ENCODE measurements at places on chromosomes 2 and 18. TPM values are rescaled to one million over a fixed set of nuclear protein-coding genes. Genes with fewer than 3 reads are reported as not detected.

Gene GORASP2
- total RNA-seq = 23.8 TPM

Gene SPC25
- total RNA-seq = 2.4 TPM

Gene DCC
- under 0.01 TPM for total RNA-seq

Gene EN1
- total RNA-seq = not detected

Gene SLC16A14
- 6.1 TPM for total RNA-seq

- no peak for DNase-seq
These were observed 36.2 kb downstream of the EIF2AK3 start for GRCh38 chr2:88590998-88591613.

- no peak for DNase-seq
These were observed 64.4 kb downstream of the CIB4 start for GRCh38 chr2:26576565-26577441.
